Activated naive CD4-positive, alpha-beta T cell treated with anti-CD3 and anti-CD28 coated beads, Interleukin-2, amount 10 ng/mL, durations not matched to agents 5 hours and 36 hours (primary cell): ENCODE measurements at places on chromosomes 6 and 20. TPM values are rescaled to one million over a fixed set of nuclear protein-coding genes. Genes with fewer than 3 reads are reported as not detected.

Gene MAP7
- total RNA-seq: 3.1 TPM

Gene STMN3
- total RNA-seq: 48.9 TPM

Gene RAB5IF
- 75.7 TPM for total RNA-seq

Gene CST2
- not detected for total RNA-seq

Gene CFAP61
- not detected for total RNA-seq

Gene ERVFRD-1
- total RNA-seq: not detected

Gene SULF2
- 3.3 TPM for total RNA-seq

Gene PLCB4
- not detected for total RNA-seq

Gene LY6G6C
- not detected for total RNA-seq

Gene AHCY
- 61.5 TPM for total RNA-seq

Gene LPIN3
- total RNA-seq: 0.77 TPM

Gene ARMC12
- total RNA-seq: 1.3 TPM

Gene B3GAT2
- 0.05 TPM for total RNA-seq

Gene RAET1L
- not detected for total RNA-seq

Gene PKHD1
- not detected for total RNA-seq

Gene CALHM4
- total RNA-seq: not detected

Gene RFX6
- total RNA-seq: not detected

Gene TSPO2
- total RNA-seq: not detected

Gene PPDPF
- 231 TPM for total RNA-seq

Gene SPATA25
- total RNA-seq: 0.96 TPM

Gene SIRPD
- total RNA-seq: 0.13 TPM

Gene TASP1
- total RNA-seq: 11.1 TPM

Gene HLA-G
- total RNA-seq: 0.14 TPM

Gene THEMIS
- 81.4 TPM for total RNA-seq

Gene PRRT1
- 0.35 TPM for total RNA-seq

Gene MBOAT1
- total RNA-seq: 18.6 TPM

Gene IP6K3
- not detected for total RNA-seq

Gene CCR6
- total RNA-seq: 0.83 TPM
